ENCODE measurements at places on chromosomes 4 and X. TPM values are rescaled to one million over a fixed set of nuclear protein-coding genes. Genes with fewer than 3 reads are reported as not detected.

DNA sequence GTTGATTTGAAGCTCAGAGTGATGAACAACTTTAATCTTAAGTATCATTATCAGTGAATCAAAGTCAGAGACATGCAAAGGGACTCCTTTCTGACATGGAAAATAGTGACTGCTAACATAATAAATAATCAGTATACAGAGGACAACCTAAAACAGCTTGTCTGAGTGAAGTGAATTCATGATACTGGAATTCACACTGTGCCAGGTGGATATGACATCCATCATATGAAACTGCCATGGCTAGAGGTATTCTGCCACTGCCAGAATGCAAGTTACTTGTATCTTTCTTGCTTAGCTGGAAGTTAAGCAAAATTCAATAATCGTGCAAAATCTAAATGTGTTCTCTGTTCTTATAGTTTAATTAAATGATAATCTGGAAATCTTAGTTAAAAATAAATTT, 429.0 kb downstream of the CFAP47 start:
- DNase-seq, result no peak

- no peak for DNase-seq
These were observed 23.6 kb upstream of the PACRGL start for GRCh38 chr4:20676501-20677197.

GRCh38 chrX:129754056-129755024, 15.6 kb downstream of the XPNPEP2 start:
- no peak for DNase-seq

- peak; percentile 50 for DNase-seq
These were observed 405 bp upstream of the HS3ST1 start for GRCh38 chr4:11428899-11429698.

DNA sequence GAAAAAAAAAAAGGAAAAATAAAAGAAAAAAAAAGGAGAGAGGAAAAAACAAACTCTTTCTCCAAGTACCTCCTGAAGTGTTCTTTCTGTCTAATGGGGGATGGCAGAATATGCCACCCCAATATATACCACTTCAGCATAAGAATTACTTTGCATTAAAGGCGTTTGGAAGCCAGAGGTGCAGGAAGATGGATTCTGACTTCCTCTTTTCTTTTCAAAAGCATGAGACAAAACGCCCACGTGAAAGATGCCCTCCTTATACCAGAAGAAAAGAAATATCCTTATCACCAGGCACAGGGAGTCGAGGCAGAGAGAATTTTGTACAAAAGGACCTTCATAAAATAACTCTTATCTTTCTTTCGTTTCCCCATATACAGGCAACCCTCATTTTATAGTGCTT, 40.9 kb downstream of the COX18 start:
- DNase-seq, result no peak

DNA sequence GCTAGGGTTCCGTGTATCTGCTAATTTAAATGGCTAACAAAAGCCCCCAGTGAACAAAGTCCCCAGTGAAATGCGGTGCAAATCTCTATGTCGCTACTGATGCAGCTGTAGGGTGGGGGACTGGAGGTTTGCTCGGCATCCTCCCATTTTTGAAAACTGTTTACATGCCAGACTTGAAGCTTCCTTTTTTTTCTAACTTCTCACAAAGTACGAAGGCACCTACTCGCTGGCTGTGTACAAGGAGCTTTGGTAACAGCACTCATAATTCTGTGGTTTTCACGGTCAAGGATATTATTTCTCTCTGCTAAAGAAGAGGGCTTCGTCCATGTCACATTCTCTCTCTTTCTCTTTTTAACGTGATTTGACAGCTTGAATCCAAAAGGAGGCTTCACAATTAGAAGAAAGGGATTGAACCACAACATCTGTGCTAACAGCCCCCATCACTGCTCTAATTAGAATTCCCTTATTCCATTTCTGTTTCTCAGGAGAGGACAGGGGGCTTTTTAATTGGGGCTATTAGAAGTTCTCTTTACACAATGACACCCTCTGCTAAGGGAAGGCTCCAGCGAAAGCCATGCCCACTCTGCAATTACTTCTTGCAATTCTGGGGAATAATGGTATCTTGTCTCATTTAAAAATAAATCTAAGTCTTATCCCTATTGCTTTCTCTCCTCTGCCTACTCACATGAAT, 46.7 kb downstream of the TMEM156 start:
- no peak for DNase-seq

DNA sequence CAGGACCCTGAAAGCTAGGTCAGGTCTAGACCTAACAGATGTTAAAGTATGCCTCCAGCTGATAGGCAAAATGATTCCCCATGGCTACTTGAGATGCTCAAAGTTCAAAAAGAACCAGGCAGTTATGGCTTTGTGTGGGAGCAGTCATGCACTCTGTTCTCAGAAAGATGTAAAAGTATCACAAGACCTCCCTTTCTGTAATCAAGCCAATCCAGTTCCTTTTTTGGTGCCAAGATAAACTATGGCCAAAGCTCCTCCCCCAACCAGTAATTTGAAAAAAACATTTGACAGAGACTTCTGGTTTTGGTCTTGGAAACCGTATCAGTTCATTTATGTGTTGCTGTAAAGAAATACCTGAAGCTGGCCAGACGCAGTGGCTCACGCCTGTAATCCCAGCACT, 340.9 kb downstream of the CHIC1 start:
- no peak for DNase-seq

DNA sequence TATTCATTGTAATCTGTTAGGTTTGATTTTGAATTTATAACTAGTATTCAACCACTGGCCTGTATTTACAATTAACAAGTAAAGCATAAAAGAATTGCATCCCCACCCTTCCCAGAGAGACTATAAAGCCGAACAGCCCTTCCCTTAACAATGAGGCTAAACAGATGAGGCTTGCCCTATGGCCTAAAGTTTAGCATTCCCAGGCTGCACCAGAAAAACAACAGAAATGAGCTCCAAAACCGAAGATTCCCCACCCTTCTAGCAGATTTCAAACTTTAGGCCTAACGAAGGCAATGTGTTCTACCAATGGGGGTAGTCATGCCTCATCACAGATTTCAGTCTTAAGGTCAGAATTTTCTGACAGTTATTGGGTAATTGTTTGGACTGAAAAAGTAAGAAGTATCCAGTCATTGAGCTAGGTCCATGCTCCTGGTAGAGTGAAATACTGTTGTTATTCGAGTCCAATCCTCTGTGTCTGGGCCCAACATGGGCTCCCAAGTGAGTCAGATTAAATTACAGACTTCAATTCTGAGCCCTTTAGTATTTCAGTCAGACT, 197.6 kb downstream of the ANTXR2 start:
- no peak for DNase-seq

DNA sequence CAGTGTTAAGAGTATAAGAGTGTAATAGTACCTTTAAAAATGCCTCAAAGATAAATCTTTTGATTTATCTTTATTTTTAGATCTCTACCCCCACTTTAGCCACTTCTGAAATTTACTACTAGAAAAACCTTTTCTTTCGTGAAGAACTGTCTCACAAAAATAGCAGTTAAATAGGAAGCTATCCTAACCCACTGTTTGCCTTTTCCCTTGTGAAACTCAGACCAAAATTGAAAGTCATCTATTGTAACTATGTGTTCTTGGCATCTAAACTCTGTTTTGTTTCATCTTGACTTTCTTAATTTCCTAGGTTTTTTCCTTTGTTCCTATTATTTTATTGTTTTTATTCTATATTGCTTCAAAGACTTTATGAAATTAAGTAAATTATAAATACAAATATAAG, 7.8 kb upstream of the TMEM144 start:
- DNase-seq, result no peak

DNA sequence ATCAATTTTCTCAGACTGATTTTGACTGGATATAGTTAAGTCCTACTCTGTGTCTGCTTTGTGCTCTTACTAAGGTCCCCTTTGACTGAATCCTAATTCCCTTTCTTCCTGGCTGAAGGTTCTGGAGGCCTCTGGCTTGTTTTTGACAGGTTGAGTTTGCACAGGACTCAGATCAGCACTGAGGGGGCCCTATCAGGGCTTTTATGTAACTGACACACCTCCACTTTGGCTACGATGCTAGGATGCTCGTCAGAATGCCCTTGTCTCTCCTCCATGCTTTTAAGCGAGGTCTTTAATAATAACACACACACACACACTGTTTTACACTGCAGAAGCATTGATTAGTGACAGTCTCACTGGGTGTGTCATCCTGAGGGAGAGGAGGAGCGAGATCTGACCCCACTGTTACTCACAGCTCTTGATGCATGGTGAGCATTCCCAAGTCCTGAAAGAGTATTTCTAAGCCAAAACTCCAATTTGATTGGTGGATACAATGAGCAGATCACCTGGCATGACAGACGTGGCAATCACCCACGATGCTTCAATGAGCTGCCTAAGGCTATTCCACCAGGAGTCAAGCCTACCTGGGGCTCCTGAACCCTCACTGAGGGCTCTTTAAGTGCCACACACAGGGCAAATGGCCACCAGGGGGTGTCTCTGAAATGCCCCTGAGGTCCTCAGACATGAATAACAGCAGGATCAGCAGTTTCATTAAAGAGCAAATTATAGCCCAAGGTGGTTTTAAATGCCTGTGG, 130.4 kb upstream of the CPEB2 start:
- DNase-seq, result no peak

DNA sequence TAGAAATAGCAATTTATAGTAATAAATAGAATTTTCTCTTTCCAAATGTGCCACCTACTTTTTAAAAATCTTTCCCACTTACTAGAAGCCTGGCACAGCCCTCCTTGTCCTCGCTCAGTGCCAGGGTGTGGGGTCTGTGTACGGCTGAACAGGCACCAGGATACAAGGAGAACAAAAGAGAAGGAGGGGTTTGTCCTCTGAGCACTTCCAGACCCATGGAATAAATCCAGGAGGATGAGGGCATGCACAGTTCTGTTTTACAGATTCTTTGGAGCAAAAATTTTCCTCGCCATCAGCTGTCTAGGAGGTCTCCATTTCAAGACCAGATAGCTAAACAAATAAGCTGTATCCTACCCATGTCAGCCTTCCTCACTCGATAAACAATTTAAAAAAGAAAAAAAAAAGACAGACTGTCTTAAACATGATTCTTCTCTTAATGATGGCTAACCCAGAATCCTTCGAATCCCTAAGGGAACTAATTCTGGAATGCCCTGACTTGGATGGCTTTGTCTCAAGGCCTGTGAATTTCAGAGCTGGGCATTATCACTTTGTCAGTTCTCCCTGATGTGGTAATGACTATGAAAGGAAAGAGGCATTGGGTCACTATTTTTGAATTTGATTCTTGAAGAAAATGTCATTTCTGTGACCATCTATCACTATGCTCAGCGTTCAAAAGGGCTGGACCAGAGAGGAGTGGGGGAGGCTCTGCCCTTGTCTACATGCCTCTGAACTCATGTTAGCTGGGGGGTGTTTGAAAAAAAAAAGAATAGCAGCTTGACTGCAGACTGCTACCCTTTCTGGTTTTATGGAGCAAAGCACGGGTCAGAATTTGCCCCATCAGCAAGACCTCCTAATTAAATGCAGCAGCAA, 151.0 kb downstream of the DCTD start:
- no peak for DNase-seq

DNA sequence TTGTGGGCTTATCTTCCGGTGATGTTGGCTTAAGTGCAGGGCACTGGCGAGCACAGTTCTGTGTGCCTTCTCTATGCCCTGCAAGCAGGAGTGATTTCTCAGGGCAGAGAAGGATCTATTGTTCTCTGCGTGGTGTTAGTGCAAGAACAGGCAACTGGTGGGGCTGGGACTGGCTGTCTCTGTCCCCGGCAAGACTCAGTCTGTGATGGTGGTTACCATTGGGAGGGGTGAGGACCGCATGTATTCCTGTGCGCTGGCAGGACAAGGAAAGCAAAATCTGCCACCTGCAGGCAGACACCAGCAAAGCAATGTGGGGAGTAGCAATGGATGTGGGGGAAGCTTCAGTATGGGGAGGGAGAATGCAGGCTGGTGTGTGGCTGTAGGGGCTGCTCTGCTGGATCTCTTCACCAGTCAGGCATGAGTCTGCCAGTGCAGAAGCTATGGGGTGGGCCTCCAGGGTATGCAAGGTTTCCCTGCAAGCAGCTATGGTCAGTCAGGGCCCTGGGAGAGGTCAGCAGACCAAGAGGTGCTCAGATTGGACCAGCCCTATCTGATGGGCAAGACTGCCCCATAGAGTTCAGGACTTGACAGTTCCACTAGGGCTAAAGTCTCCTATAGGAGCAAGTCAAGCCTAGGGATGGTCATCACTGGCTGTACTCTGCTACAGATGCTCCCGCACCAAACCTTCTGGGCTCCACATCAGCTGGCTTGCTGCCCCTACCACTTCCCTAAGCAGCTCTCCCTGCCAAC, 16.8 kb downstream of the PF4 start:
- DNase-seq, result no peak

- no peak for DNase-seq
These were observed 17.0 kb downstream of the GPAT3 start for GRCh38 chr4:83552924-83553323.

- no peak for DNase-seq
These were observed 38.7 kb downstream of the RAI2 start for GRCh38 chrX:17822351-17822750.

DNA sequence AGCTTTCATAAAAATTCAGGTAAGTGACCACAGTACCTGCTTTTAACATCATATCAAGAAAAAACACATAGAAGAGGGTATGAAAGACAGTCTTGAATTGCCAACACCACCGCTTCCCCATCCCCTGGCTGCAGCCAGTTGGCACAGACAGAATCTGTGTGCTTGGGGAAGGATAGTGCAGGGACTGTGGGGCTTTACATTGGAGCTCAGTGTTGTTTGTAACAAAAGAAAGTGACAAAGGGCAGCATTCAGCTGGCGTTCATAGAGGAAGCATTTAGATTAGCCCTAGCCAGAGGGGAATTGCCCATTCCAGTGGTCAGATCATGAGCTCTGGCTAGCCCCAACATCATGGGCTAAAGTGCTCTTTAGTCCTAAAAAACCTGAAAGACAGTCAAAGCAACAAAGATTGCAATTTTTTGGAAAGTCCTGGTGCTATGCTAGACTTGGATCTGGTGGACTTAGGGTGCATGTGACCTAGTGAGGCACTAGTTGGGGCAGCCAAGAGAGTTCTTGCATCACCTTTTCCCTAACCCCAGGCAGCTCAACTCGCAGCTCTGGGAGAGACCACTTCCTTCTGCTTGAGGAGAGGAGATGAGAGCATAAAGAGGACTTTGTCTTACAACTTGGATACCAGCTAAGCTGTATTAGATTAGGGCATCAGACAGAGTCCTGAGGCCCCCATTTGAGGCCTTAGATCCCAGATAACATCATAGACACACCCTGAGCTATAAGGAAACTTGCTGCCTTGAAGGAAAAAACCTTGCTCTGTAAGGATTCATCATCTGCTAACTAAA, 1602.4 kb upstream of the ADGRL3 start:
- no peak for DNase-seq

- DNase-seq, result no peak
These were observed 33.2 kb downstream of the LRPAP1 start for GRCh38 chr4:3498901-3499510.

Gene RNF150
- total RNA-seq, result 1.4 TPM

Gene MAGEE1
- total RNA-seq, result 0.33 TPM

Gene UGT2A3
- total RNA-seq, result 41.4 TPM

Gene PARM1
- 0.47 TPM for total RNA-seq

Gene CXCL5
- total RNA-seq, result 0.33 TPM

Gene HNRNPH2
- 36.2 TPM for total RNA-seq

Gene MGAT4D
- not detected for total RNA-seq

Gene ATP1B4
- total RNA-seq, result not detected

Gene HSFX2
- total RNA-seq, result not detected

Gene UGT2B28
- not detected for total RNA-seq

Gene RRH
- 0.08 TPM for total RNA-seq

Measured in liver (tissue), 10 donors.